ENCODE measurements at places on chromosomes 3 and 15.

- DNase-seq = no peak
Measured at GRCh38 chr3:115233021-115233420, 85.9 kb upstream of the ZBTB20 start.

- DNase-seq = no peak
Measured at GRCh38 chr15:91253605-91254004, 153.5 kb downstream of the SV2B start.

- DNase-seq = no peak
Measured at GRCh38 chr3:79255292-79255691, 512.5 kb downstream of the ROBO1 start.

- no peak for DNase-seq
Measured at GRCh38 chr3:100769693-100770092, 60.4 kb downstream of the TFG start.

- no peak for DNase-seq
Measured at GRCh38 chr3:44883999-44884431, 9.6 kb downstream of the TGM4 start.

- DNase-seq = no peak
Measured at GRCh38 chr15:65292938-65293518, 2.8 kb upstream of the RNU5A-1 start.

DNA sequence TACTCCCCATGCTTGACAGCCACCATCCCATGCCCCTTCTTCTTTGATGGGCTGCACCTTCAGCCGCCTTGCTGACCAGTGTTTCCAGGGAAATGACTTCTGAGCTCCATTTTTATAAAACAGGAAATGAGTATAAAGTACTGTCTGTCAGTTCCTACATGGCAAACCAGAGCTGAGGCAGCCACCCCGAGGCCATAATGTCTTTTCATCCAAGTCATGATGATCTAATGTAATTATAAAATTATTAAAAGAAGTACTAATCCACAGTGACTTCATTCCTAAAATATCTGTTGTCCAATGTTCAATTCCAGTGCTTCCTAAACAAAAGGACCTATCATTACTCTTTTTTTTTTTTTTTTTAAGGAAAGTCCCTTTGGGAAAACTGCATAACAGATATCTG, 75.2 kb upstream of the HERC1 start:
- no peak for DNase-seq

- no peak for DNase-seq
Measured at GRCh38 chr15:88995449-88995848, 82.3 kb upstream of the MFGE8 start.

GRCh38 chr3:107264888-107265287, 112.4 kb upstream of the CCDC54 start:
- no peak for DNase-seq

DNA sequence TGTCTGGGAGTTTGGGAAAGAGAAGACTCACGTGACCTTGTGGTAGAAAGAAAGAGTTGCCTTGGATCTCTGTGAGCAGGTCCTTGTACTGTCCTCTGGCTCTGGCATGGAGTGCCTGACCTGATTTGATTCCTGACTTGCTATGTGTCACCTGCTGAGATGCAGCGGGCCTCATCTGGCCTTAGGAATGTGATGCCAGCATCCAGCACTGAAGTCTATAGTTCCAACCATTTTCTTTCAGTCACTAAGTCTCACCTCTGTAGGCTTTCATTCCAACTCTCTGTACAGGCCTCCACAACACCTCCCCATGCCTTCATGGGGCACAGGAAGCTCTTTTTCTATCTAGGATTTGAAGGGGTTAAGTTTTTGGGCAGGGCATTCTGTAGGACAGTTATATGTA, 12.1 kb upstream of the OXSR1 start:
- DNase-seq = no peak

- DNase-seq = no peak
Measured at GRCh38 chr15:86444527-86444926, 364.9 kb downstream of the AGBL1 start.

- DNase-seq = no peak
Measured at GRCh38 chr3:18442756-18443664, 17.9 kb upstream of the SATB1 start.

All from Karpas-422 (cell line).